Activated T-cell treated with anti-CD3 and anti-CD28 coated beads, Interleukin-2, amount 50 U/mL, for 1 hour (primary cell): ENCODE measurements at places on chromosomes 2 and 18.

DNA sequence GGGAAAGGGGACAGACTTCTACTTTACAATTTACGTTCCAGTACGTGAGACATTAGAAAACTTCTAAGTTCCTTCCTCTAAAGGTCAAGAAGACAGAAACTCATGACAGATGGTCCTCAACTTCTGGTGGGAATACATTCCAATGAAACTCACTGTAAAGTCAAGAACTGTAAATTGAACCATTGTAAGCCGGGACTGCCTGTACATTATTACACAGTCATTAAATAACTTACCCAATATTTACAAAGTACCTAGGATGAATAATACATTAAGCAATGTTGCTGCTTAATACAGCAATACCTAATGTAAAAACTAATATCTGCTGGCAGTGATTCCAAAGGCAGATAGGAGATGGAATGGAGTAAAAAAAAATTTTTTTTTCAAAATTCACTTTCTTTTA is 51.9 kb downstream of the CDH2 start:
- DNase-seq = no peak

DNA sequence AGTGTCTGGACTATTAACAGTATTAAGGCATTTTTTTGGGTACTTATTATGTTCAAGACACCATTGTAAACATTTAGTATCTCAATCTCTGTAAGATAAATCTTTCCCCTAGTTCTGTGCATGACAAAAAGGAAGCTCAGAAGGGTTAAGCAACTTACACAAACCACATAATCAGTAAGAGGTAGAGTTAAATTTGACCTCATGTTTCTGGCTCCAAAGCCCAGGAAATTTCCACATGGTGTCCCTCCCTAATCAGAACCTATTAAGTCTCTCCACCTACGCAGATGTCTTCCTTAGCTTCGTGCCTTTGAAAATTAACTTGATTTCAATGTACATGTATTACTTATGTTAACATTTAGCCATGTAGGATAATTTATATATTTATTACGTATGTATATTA is 2.0 kb downstream of the MFSD6 start:
- no peak for DNase-seq

GRCh38 chr2:75525434-75526310 is 35.1 kb downstream of the EVA1A start:
- DNase-seq = no peak

DNA sequence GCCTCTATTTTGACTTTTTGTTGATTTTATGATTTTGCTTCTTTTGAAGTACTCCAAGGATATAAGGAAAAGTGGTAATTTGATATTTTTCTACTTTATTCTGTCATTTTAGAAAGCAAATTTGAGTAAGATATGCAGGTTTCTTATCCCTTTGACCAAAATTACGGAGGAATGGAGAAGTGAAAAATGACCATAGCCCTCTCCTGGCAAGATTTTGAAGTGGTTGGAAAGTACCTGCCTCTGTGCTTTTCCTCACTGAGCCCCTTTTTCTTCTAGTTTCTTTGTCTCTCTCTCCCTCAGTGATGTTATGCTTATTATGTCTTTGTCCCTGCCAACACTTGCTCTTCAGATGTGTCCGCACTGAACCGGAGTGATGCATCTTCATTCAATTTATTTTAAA is 898.1 kb downstream of the EPHA4 start:
- DNase-seq = no peak

GRCh38 chr2:16774091-16774490 is 108.5 kb upstream of the CYRIA start:
- DNase-seq = no peak

DNA sequence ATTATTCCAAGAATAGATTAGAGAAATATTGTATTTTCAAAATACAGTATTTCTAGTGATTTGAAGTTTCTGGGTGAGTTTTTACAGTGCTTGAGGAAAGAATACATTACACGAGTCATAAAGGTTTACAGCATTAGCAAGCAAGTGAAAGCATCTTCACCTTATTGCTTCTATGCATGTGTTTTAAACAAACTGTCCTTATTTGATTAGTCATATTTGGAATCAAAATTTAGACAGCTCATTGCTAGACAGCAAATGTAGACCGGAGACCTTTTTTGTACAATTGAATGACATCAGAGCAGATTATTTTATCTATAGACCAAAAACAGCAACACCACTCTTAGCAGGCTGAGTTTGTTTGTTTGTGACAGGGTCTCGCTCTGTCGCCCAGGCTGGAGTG is 69.2 kb downstream of the FAM161A start:
- DNase-seq = no peak

DNA sequence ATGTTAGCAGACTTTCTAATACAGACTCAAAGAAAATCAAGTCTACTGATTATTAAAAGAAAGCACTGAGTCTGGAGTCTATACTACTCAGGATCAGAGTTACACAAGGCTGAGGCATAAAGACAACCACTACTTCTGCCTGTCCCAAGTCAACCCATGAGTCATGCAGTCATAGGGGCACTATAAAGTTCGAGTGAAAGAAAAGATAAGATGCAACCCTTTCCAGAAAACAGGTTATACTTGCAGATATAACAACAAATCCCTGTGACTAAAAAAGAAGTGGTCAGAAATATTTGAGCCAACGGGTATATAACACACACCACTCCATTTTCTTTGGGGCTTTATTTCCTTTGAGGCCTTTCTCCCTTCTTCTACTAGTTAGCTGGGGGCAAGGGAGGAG is 18.6 kb upstream of the SCRN3 start:
- DNase-seq = no peak

DNA sequence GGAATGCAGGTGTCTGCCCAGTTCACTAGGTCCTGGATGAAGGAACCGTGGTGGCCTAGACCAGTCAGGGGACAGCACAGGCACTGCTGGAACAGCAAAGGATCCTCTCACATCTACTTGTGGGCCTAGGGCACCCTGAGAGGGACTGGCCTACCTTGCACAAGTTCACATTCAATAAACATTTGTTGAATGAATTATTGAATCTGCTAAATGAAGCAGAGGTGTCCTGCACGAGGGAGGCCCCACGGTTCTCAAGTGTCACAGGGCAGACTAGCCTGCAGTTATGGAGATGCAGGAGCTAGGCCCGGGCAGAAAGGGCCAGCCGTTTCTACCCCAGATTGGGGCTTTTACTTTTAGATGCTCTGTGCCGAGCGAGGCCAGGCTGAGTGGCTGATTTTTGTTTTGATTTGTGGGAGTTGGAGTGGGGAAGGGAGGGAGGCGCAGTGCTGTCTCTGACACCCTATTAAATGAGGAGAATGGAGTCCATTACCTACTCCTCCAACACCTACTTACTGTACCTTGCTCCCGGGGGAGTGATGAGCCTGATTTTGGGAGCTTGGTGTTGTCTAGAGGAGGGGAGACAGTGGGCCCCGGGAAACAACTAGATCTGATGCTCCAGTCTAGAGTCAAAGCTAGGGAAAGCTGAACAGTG is 18.4 kb downstream of the SH2D6 start:
- DNase-seq = peak; percentile 29

DNA sequence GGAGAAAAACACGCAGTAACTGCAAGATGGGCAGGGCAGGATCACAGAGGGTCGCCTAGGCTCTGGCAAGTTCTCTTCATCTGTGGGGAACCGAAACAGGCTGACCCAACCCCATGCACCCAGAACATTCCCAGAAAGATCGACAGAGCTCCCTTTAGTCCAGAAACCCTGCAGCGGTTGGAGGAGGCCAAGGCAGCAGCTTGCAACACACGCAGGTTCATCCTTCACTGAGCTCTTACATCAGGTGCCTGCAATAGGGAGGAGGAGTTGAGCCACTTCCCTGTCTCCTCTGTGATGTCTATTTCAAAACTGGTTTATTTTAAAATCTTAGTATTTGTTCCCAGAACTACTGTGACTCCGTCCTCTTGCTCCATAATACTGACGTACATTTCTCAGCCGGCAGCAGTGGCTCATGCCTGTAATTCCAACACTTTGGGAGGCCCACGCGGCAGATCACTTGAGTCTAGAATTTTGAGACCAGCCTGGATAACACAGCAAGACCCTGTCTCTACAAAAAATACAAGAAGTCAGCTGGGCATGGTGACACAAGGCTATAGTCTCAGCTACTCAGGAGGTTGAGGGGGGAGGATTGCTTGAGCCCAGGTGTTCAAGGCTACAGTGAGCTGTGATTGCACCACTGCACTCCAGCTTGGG is 11.5 kb upstream of the SLC11A1 start:
- no peak for DNase-seq

DNA sequence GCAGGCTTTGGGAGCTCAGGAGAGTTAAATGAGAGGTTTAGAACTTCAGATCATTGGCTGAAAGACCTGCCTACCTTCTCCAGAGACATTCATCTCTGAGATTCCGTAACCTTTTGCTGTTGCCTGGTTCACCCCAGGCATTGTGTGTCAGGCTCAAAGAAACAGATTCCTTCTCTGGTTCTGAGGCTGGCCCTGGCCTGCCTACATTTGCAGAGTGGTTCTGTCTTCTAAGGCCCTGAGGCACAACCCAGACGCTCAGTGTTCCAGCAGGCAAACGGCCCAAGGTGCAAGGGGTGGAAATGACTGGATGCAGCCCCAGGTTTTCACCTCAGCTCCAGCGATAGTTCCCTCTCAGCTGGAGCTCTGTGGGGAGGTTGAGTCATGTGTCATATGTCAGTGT is 48.3 kb downstream of the MYO3B start:
- DNase-seq = no peak

GRCh38 chr2:141767691-141768090 is 363.1 kb downstream of the LRP1B start:
- no peak for DNase-seq

DNA sequence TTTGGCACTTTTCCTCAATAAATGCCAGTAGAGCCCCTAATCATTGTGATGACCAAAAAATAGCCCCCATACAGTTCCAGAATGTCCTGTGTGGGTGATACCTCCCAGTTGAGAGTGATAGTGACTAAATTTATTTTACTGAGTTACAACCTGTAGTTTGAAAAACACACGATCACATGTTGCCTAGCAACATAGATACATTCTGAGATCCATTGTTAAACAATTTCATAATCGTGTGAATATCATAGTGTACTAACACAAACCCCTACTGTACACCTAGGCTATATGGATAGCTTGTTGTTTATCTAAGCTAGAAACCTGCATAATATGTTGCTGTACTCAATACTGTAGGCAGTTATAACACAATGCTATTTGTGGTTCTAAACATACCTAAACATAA is 30.6 kb downstream of the KCMF1 start:
- no peak for DNase-seq

DNA sequence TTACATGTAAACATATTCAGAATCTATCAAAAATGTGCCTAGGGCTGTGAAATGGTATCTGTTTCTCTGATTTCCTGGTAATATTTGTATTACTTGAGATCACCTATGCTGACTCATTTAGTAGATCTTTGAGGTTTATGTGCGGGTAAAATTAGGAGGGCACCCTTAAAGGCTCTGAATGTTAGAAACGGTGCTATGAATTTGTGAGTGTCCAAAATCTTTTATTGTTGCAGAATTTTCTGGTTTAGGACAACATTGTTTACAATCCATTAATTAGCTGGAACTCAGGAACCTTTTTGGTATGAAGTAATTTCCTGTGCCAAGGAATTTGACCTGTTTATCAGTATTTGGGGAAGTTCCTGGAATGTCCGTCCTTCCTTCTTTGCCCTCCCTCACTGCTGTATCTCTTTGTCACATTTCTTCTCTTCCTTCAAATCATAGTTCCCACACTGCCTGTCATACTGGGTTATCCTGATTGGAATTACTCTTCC is 130.5 kb downstream of the TANC1 start:
- no peak for DNase-seq

DNA sequence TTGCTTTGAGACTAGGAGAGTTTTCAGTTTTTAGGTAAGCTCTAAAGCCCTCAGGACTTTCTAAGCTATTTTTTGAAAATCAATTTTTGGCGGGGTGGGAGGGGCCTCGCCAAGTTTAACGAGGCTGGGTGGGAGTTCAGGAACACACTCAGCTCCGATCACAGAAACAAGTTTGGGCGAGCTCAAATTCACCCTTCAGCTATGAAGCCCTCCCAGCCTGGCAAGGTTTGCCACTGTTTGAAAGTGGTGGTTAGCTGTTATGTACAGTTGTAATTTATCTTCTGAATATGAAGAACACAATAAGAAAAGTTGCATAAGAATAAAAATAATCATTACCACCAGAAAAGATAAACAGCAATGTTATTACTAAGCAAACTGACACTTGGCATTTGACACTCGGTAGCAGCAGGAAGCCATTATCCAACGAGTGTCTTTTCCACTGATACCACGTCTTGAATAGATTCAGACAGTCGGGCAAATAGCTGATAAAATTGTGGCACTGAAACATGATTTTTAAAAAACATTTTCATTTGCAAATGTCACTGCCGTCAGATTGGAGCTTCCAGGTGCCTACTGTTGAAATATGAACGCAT is 59.8 kb downstream of the KCTD1 start:
- no peak for DNase-seq

DNA sequence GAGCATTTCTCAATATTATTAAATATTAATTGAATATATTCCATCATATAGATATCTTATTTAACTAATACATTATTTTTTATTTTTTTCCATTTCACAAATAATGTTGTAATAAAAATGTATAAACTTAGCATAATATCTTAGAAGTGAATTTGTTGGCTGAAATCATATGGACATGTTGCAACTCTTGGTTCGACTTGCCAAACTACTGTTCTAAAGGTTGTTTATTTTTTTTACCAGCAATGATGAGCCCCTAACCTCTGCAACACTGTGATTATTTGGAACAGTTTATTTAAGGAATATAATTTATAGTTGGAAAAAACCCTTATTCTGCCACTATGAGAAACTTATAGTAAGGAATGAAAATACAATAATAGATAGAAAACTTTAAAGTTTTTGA is 8.8 kb upstream of the NAB1 start:
- no peak for DNase-seq

- DNase-seq = no peak
Measured at GRCh38 chr18:32422201-32422600, 48.5 kb downstream of the GAREM1 start.

DNA sequence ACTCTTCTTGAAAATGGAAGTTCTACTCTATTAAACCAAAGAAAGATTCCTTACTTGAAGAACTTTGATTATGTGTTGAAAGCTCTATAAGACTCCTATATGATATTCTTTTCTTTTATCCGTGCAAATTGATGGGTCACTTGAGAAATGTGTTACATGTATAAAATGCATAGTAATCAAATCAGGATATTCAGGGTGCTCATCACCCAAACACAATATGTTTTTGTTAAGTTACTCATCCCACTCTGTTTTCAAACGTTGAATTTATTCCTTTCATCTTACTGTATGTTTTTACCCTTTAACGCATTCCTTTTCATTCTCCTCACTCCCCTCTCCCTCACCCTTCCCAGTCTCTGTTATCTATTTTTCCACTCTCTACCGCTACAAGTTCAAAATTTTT is 305.5 kb upstream of the KYNU start:
- no peak for DNase-seq

DNA sequence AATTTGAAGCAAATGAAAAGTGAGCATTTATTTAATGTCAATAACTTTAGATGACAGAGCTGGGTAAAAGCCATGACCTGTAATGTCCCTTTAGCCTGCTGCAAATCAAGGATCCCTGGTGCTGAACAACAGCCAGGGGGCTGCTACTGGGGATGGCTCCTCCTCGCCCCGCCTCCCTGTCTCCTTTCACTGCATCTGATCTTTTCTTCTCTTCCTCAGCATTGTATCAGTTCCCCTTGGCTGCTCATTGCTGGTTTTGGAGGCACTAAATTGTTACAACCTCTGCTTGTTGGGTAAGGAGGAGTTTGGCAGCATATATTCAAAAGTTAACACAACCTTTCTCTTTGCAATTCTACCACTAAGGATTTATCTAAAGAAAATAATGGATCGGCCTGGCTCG is 236.3 kb upstream of the ID2 start:
- no peak for DNase-seq

- no peak for DNase-seq
Measured at GRCh38 chr2:46690825-46691224, 211.5 kb downstream of the TMEM247 start.
